NCI-H524 treated with DMSO at 0.1 percent for 48 hours (cell line): ENCODE measurements at places on chromosomes 1 and 21.

DNA sequence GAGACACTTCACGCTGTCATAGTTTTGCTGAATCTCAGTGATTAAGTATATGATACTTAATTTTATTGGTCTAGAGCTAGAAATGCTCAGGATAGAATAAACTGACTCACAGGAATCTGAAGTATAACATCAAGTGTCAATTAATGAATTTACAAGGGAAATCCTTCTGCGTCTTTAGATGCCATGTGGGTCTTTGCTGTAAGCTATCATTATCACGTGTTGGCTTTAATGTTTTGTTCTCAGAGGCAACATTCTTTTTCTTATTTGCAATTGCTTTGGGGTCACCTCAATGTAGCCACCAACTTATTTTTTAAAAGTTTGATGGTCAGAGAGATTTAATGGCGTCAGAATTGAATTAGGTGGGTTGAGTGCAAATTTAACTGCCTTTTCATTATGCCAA is 680.1 kb upstream of the PTBP2 start:
- DNase-seq: no peak

GRCh38 chr21:24658026-24658425 is 949.3 kb downstream of the MRPL39 start:
- DNase-seq: no peak

DNA sequence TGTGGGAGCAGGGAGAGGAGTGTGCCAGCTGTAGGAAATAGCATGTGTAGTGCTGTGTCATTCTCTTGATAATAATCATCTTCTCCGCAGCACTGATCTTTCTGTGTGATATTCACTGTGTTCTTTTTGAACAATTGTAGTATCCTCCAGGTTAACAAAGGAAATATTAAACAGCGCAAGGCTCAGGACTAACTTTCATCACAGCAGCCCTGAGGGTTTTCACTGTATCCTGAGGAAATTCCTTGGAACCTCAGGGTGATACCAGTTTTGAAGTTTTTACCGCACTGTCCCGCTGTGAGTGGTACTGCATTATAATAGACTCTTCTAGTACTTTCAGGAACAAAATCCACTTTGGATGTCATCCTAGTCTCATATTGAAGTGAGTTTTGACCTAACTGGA is 228.4 kb upstream of the COA6 start:
- DNase-seq: no peak

GRCh38 chr21:35046880-35047229 is 2.2 kb downstream of the RUNX1 start:
- no peak for DNase-seq

DNA sequence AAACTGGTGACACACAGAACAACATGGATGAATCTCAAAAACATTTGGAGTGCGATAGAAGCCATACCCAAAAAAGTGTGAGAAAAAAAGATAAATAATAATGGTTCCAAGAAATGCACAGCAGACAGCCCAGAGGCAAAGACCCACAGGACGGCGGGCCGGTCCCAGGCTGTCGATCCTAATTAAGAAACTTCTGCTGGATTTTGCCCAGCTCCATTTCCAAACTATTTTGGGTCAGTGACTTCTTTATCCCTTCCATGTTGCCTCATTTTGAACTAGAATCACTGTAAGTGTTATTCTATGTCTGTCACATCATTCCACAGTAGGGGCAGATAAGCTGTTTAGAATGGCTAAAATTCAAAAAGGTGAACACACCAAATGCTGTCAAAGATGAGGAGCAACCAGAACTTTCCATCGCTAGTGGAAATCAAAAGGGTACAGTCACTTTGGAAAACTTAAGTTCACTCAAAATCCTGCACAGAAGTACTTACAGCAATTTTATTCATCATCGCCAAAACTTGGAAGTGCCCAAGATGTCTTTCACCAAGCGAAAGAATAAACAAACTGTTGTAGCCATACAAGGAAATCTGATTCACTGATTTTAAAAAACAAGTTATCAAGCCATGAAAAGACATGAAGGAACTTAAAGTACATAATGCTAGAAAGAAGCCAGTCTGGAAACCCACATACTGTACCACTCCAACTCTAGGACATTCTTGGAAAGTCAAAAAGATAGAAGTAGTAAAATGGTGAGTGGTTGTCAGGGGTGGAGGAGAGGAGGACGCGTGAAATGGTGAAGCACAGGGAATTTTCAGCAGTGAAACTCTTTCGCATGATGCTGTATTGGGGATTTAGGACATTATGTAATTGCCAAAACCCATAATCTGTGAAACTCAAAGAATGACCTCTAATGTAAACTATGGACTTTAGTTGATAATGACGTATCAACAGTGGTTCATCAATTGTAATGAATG is 7.5 kb downstream of the NBPF1 start:
- DNase-seq: no peak

GRCh38 chr1:229230893-229231753 is 39.8 kb upstream of the RAB4A start:
- no peak for DNase-seq

DNA sequence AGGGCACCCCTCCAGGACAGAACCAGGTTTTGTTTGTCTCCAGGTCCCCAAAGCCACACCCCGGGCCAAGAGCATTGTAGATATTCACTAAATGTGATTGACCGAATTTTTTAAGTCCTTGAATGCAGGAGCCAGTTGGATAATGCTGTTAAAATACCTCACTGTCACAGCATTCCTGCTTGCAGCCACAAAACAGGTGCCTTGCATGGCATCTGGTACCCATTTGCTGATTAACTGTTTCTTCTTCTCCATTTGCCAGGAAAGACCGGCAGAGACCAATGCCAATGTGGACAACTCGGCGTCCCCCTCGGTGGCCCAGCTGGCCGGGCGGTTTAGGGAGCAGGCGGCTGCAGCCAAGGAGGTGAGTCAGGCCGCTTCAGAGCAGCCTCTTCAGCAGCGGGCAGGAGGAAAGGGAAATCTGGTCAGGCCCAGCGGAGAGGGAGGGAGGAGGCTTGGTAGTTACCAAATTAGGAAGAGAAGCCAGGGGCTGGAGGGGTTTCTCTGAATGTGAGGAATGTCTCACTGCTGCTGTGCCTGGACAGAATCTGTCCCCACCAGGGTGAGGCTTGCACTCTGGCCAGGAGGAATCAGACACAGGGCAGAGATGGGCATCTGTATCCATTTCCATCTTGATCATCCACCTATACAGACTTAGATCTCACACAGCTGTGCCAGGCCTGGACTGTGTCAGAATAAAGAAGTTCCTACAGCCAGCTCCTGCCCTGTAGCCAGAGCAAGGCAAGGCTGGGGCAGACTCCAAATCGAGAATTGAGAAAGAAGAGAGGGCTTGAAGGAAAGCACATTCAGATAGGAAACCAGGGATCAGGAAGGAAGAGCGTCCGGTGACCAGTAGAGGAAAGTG is 37.9 kb upstream of the MPZL1 start:
- no peak for DNase-seq

DNA sequence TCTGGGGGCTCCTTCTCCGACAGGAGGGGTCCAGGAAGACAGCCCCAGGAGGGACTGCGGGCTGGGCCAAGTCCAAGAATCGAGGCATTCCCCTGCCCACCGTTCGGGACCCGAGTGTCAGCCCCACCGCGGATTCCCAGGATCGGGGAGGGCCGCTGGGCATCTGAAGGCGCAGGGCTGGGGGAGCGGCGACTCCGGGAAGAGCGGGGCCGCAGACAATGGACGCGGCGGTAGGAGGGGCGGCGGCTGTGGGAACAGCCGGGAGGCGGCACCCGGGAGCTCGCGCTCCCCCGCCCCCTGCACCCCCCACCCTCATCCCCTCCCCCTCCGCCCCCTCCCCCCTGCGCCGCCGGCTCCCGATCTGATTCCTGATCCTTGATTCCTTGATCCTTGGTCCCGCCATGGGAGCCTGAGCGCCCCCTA is at the start of gene VANGL2:
Gene VANGL2, plus strand, starts transcription at position 342 of the 423 bp plus-strand sequence. CDS start 15,274 bp downstream, outside the sequence.
- no peak for DNase-seq

- no peak for DNase-seq
Measured at GRCh38 chr1:39701049-39701439, 9.8 kb upstream of the HPCAL4 start.

DNA sequence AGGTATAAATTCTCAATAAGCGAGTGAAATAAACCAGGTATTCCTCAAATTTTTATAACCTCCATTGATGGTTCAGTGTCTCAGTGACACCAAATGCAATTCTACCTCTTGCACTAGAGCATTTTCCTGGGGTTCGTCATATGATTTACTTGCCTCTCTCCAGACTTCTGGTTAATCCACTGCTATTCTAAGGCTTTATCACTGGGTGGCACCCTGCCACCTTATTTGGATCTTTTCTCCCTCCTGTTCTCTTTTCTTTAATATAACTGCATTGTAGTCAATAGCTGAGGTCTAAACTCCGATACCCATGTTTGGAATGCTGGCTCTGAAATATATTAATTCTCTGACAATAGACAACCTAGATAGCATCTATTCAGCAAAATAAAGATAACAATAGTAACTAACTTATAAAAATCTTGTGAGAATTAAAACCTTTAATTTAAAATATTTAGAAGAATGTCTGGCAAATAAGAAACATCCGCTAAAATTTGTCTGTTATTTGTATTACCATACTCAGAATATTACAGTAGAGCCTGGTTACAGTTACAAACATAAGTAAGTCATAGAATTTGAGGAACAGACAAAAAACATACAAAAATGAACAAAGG is 436.4 kb downstream of the PLA2G4A start:
- peak; percentile 66 for DNase-seq
